NCI-H1048 (cell line): ENCODE measurements at places on chromosomes 6 and 20.

- no peak for DNase-seq
These were observed 82.3 kb downstream of the CAP2 start for GRCh38 chr6:17475606-17476244.

- DNase-seq, result no peak
These were observed 228.5 kb downstream of the DLL1 start for GRCh38 chr6:170062209-170062914.

DNA sequence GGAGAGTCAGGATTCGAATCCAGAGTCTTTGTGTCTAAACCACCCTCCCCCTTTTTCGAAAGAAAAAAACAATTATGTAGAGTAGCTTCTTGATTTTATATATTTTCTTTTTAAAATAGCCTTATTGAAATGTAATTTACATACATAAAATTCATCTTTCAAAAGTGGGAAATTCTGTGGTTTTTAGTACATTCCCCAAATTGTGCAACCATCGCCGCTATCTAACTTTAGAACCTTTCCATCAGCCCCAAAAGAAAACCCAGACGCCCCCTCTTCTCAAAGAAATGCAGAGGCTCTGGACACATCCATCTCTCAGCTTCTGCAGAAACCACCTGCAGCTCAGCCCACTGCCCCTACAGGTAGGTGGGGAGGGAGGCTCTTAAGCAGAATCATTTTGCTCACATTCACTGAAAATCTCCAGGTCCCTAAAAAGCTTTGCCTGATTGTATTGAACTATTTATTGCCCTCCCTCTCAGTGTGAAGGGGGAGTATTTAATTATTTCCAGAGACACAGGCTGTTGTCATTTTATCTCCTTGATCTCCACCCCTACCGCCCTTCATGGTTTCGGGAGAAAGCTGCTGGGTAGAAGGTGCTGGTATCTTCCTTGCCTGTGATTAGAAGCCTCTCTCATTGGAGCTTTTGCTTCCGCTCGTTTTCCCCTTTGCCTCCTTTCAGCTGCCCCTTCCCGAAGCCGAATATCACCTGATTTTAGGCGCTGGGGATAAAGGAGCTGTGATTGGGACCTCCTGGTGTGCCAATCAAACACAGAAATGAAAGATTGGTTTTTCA lies 68.7 kb upstream of the KCNG1 start:
- DNase-seq, result no peak

- DNase-seq, result no peak
These were observed 18.8 kb downstream of the REV3L start for GRCh38 chr6:111464184-111464583.

GRCh38 chr6:24874776-24875533 lies 60.8 kb downstream of the RIPOR2 start:
- DNase-seq, result no peak

DNA sequence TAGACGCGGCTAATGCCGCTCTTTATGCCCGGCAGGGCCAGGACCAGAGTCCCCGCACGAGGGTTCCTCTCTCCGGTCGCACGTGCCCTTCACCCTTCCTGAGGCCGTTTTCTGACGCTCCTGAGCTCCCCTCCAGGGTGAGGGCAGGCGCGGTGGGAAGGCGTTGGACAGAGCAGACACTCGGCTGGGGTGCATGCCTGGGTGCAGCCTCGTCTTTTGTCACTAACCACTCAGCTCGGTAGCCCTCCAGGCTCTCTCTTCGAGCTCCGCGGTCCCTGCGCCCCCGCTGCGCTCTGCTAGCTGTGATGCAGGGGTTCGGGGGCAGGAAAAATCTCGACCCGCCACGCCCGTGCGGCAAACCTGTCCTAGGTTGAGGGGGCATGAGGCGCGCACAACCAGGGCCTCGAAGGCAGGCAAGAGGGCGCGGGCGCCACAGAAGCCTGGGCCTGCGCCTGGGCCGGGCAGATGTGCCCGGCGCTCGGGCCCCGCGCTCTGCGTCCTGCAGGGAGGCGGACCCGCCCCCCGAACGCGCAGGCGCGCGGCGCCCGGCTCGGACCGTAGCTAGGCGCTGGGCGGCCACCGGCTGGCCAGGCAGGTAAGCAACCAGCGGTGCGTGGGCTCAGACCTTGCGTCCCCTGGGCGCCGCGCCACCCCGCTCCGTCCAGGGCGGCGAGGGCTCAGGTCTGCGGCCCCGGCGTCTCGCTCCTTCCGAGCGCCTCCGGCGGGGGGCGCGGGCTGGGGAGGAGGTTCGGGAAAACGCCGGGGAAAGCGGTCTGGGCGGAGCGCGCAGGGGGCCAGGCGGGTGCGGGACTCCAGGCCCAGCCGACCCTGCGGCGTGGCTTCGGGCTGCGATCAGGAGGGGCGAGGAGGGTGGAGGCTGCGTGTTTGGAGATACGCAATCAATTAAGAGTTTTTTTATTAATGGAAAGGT lies at the start of gene L3MBTL1:
Gene L3MBTL1, plus strand, starts transcription at position 548 of the 931 bp plus-strand sequence. CDS start 5,807 bp downstream, outside the sequence.
- DNase-seq, result no peak

DNA sequence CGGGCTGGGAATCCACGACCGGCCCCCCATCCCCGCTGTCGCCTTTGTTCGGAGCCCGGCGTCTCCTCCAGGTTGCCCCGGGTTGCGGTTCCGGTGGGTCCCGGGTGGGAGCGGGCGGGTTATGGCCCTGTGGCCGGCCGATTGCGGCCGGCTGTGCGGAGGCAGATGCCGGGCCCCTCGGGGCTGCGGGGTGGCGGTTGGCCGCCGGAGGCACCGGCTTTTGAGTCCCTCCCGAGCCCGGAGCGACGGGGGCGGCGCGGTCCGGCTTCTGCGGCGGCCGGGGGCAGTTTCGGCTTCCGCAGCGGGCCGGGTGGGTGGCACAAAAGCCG lies 431 bp downstream of the LOC128125822 start:
- no peak for DNase-seq

DNA sequence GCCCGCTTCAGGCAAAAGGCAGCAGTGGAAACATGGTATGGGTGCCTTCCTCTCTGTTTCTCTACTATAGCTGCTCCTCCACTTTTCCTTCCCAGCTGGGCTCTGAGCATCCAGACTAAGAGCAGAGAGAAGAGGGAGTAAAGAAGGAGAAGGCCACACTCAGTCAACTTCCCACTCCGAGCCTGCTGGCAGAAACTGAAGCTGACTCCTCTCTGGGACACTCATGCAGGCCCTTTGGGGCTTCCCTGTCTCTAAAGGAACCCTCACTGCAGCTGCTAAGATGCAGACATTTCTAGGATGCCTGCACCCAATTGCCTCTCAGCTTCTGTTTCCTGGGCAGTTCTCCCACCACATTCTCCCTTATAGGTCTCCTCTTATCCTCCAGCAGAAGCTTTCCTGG lies 88.9 kb downstream of the FRK start:
- no peak for DNase-seq

DNA sequence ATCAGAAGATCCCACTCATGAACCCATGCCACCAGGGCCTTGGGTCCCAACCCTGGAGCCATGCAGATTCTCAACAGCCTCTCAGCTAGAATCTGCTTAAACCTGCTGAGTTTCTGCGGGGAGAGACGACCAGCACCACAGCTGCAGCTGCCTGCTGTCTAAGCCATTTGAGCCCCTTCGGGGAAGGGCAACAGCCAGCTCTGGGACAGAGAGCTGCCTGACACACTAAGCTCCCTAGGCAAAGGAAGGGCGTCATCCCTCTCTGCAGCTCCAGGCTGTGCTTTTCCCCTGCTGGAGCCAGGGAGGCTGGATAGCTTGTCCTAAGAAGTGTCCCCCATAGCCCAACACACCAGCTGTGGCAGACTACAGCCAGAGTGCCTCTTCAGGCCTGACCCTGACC lies 182.5 kb downstream of the OTOR start:
- DNase-seq, result no peak

- DNase-seq, result peak; percentile 39
These were observed 1.9 kb upstream of the ELOVL4 start for GRCh38 chr6:79949233-79949632.

- DNase-seq, result no peak
These were observed 53.6 kb downstream of the KAT14 start for GRCh38 chr20:18191306-18191705.

DNA sequence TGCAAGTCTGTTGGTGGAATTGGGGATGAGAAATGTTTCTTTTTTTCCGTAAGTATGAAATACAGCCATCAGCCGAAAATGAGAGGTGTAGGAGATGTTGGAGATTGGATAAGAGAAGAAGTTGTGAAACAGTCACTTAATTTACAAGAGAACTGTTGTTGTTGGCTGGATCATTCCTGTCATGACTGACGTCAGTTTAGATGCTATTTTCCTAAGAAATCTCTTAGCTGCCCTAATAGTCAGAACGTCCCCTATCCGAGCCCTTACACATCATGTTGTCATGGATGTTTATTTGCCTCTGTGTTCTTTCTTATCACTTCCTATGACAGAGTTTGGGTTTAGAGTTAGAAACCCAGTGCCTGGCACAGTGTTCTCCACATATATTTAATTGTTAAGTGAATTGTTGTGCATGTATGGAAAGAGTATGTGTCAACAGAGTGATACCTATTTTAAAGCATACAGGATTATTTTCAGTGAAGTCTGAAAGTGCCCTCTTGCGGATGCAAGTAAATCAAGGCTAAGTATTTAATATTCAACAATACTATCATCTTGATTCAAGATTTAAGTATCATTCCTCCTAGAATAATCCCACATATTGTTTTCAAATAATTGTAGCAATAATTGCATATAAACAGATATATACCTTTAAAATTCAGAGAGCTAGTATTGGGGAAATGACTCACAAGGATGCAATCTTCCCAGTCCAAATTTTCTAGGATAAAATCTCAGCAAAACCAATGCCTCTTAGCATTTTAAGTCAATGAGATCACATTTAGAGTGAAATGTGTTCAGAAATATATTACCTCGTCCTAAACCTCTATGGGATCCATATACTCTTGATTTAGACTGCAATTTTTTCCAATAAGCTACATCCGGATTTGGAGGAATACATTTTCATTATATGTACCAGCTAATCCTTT lies 309.9 kb upstream of the NOX3 start:
- DNase-seq, result no peak

- DNase-seq, result no peak
These were observed 8.3 kb upstream of the TIAM2 start for GRCh38 chr6:154986787-154987235.

- DNase-seq, result no peak
These were observed 128.8 kb upstream of the PDE7B start for GRCh38 chr6:135722679-135723078.

DNA sequence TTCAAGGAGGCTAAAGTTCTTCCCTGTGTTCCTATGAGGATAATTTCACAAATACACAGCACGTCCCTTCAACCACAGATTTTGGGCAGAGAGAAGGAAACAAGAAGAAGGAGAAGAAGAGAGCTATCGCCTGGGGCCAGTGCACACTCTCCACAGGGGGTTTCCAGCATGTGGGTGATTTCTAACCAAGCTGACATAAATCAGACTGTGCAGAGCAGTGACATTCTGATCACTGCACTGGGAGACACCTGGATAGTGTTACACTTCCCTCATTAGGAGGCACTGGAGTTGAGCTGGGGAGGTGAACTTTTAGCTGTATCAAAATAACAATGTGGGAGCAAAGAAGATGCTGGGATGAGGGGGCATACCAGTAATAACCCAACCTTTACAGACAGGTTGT lies 71.8 kb upstream of the CENPW start:
- no peak for DNase-seq

- DNase-seq, result no peak
These were observed 61.0 kb downstream of the SESN1 start for GRCh38 chr6:109033655-109034054.

GRCh38 chr20:63628246-63628975 lies 1.5 kb upstream of the GMEB2 start:
- peak; percentile 13 for DNase-seq

DNA sequence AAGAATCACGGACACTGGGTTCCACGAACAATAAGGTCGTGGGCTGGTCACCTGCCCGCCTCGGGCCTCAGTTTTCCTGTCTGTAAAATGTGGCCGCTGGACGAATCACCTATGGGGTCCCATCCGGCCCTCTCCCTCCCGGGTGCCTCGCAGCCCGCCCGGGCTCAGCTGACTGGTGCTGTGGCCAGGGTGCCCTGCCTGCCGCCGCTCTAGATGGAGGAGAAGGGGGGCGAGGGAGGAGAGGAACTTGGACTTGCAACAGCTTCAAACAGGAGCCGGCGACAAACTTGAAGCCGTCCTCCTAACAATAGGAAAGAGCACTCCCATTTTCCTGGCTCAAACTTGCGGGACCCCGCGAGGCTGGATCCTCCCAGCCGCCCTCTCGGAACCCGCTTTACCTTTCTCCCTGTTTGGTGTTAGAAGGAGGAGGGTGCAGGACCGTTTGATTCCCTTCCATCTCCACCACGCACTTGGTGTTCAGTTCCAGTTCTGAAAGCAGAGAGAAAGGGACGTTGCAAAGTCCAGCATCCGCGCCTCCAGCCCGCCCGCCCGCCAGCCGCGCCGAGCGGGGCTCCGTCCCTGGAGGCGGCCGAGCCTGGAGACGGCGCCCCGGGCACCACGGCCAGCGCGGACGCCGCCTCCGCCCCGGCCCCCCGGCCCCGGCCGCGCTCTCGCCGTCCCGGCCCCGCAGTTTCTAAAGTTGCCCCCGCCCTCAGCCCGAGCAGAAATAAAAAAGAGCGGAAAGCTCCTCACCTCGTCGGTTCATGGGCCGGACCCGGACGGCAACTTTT lies 584 bp downstream of the KIF13A start:
- no peak for DNase-seq

DNA sequence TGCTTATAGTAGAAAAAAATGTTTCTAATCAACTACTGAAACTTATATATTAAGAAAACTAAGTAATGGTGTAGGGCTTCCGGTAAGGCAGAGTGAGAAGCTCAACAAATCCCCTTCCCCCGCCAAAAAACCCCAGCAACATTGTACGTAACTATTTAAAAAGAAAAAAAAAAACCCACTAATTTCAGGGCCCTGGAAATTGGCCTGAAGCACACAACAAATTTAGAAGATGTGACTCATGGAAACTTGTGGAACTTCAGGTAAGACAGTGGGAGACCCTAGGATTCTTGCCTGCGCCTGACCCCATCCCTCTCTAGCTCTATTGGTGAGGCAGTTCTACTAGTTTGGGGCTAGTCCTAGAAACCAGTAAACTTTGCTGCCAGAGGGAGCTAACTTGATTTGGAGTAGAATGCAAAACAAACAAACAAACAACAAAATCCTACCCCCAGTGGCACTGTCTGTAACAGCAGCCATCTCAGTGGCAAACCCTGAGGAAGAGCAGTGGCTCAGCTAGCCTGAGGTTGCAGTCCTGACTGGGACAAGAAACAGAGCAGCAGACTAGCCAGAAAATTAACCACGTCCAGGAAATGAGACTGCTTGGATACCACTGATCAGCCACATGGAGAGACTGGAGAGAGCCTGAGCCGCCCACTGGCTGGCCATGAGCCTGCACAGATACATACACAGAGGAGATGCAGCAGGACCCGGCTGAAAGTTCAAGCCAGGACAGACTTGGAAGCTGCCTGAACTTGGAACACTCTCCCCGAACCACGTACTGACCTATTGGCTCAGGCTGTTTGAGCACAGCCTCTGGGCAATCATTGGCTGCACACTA lies 135.1 kb downstream of the TBXT start:
- no peak for DNase-seq

- DNase-seq, result no peak
These were observed 31.0 kb upstream of the TCFL5 start for GRCh38 chr20:62892348-62893304.
